ENCODE measurements at places on chromosomes 2 and 18. TPM values are rescaled to one million over a fixed set of nuclear protein-coding genes. Genes with fewer than 3 reads are reported as not detected.

GRCh38 chr2:157363612-157364101 is 38.0 kb upstream of the ERMN start:
- DNase-seq = no peak

DNA sequence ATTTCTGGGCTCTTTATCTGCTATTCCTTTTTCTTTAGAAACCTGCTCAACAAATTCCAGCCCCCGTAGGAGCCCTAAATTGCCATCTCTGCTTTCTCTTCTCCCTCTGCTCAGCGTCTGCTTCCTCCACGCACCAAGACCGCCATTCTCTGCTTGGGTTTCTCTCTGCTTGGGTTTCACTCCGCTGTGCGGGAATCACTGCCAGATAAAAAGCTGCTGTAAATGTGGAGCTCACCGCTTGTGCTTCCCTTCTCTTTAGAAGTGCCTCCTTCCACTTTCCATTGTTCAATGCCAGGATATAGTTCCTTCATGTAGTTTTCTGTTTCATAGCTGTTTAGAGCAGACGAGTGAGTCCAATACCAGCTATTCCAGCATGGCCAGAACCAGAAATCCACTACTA is 45.9 kb downstream of the TMEM237 start:
- no peak for DNase-seq

GRCh38 chr2:84735389-84735788 is 145.5 kb downstream of the TRABD2A start:
- no peak for DNase-seq

The TNFRSF11A gene
- total RNA-seq = 11.7 TPM

DNA sequence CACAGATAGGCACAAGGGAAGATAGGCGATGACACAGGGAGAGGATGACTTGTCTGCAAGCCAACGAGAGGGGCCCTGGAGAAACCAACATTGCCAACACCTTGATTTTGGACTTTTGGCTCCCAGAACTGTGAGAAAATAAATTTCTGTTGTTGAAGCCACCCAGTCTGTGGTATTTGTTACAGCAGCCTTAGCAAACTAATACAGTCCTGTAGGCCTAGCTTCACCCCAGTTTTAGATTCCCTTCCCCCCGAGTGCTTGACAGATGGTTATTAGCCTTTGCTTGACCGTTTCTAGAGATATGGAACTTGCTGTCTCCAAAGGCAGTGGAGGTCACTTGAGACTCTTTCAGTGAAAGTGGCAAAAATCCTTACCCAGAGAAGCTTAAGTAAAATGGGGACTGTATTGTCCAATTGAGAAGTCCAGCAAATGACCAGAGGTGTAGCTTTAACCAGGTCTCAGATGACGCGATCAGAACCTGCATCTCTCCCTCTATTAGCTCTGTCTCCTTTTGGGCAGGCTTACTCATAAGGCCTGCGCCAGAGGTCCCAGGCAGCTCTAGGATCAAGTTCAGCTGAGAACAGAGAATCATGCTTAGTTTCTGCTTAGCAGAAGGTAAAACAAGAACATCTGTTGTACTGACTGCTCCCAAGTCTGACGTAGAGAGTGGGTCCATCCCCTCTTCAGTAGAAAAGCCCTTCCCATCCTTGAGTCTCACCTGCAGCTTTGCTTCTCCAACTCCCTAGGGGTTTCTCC is 50.4 kb downstream of the MFSD6 start:
- DNase-seq = no peak

The ANKRD36C gene
- total RNA-seq = 43.2 TPM
